ENCODE measurements at places on chromosomes 1 and 21.

GRCh38 chr1:5927506-5928370 is 64.5 kb downstream of the NPHP4 start:
- DNase-seq = no peak

GRCh38 chr1:156625436-156626078 is 6.3 kb downstream of the HAPLN2 start:
- DNase-seq = peak; percentile 64

DNA sequence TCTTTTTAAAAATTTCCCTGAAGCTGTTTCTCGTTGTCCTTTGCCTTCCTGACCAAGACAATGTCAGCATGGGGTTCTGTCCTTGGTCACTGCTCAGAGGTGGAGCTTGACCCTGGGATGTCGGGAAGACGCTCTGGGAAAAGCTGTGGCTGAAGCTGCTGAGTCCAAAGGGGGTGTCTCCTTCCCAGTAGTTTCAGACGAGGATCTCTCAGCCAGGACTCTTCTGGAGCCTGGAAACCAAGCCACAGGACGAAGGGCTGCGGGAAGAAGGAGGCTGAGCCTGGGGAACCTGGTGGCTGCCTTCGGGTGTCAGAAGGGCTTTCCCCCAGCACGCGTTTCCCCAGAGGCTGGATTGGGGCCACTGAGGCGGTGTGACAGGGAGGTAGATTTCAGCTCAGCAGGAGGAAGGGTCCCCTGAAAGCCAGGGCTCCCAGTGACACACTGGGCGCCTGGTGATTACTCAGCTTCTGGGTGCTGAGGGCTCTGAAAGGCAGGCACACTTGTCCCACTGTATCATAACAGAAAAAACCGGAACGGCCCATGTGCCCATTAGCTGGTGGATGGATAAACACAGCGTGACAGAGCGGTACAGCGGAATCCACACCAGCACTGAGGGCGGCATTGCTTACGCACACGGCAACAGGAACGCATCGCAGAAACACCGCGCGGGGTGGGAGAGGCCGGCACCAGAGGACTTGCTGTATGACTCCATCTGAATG is 5.0 kb upstream of the KRTAP12-1 start:
- no peak for DNase-seq

DNA sequence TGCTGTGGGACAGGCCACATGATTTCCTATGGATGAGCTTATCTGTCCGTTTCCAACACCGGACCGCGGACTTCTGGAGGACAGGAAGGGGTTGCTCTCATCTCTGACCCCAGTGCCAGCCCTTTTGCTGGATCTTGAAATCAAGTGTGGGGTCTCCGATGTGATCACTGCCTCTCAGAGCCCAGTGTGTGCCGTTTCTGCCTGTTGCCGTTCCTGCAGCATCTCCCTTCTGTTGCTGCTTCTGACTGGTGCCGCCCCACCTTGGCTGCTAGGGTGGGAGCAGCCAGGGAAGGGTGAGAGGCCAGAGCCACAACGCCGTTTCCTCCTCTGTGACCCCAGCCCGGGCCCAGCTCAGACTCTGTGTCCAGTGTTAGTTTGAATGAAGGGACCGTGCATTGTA is 67.3 kb upstream of the WNT4 start:
- DNase-seq = no peak

- DNase-seq = no peak
These were observed 17.5 kb downstream of the SLC66A1 start for GRCh38 chr1:19329611-19330010.

GRCh38 chr1:232306269-232306961 is 323.5 kb downstream of the SIPA1L2 start:
- DNase-seq = no peak

- no peak for DNase-seq
These were observed 104.1 kb downstream of the NR5A2 start for GRCh38 chr1:200131551-200132125.

DNA sequence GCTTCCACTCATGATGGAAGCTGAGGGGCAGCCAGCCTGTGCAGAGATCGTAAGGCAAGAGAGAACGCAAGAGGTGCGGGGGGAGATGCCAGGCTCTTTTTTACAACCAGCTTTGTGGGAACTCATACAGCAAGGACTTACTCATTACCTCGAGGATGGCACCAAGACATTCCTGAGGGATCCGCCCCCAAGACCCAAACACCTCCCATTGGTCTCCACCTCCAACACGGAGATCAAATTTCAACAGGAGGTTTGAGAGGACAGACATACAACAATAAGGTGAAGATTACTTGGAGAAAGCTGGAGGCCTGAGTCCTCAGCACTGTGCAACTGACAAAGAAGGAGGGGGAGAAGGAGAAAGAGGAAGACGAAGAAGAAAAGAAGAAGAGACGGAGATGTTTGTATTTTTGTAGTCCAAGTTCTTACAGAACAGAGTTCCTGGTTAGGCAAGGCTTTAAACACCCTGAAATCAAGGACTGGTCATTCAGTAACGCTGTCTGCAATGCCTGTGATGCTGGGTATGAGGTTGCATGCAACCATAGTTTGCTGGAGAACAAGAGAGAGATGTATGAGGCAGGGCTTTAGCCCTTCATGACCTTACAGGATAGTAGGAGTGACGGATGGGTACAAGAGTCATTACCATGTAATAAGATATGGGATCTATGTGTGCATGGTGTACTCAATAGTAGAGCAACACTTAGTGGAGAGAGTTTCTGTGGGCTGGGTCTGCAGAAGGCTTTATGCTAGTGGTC is 19.7 kb upstream of the GALNT2 start:
- DNase-seq = no peak

DNA sequence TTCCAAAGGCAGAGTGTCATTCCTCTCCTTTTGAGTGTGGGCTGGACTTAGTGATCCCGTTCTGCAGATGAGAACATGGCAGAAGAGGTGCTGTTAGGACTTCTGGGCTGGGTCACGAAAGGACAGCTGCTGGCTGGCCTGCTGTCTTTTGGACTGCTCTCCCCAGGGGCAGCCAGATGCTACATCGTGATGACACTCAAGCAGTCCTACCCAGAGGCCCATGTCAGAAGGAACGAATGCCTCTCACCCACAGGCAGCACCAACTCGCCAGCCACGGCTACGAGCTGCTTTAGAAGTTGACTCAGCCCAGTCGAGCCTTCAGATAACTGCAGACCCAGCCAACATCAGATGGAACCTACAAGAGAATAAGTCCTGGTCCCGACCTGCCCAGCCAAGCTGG is 156.5 kb downstream of the KCNJ6 start:
- no peak for DNase-seq

- no peak for DNase-seq
These were observed 364.0 kb downstream of the RGS7 start for GRCh38 chr1:240993004-240993403.

DNA sequence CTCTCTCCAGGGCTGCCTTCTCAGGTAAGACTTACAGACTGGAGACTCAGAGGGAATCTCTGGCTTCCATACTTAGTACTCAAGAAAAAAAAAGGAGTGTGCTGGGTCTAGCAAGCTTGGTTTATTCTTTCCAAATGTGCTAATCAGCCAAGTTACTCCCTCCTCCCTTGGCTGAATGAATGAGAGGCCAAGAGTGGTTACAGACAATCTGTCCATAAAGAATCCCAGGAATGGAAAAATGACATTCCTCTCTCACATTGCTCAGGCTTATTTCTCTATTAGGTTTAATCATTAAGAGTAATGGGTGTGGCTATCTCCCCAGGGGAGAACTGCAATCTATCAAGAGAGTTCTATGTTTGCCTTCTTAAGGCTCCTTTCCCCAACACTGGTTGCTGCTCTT is 547.3 kb upstream of the PLXNA2 start:
- DNase-seq = no peak

GRCh38 chr1:235022981-235023710 is 105.5 kb downstream of the TOMM20 start:
- no peak for DNase-seq

GRCh38 chr1:99818063-99818699 is 32.0 kb upstream of the AGL start:
- DNase-seq = no peak

GRCh38 chr1:200558866-200559459 is 61.6 kb downstream of the KIF14 start:
- no peak for DNase-seq

GRCh38 chr21:38220270-38220737 is 36.5 kb upstream of the KCNJ15 start:
- DNase-seq = no peak

DNA sequence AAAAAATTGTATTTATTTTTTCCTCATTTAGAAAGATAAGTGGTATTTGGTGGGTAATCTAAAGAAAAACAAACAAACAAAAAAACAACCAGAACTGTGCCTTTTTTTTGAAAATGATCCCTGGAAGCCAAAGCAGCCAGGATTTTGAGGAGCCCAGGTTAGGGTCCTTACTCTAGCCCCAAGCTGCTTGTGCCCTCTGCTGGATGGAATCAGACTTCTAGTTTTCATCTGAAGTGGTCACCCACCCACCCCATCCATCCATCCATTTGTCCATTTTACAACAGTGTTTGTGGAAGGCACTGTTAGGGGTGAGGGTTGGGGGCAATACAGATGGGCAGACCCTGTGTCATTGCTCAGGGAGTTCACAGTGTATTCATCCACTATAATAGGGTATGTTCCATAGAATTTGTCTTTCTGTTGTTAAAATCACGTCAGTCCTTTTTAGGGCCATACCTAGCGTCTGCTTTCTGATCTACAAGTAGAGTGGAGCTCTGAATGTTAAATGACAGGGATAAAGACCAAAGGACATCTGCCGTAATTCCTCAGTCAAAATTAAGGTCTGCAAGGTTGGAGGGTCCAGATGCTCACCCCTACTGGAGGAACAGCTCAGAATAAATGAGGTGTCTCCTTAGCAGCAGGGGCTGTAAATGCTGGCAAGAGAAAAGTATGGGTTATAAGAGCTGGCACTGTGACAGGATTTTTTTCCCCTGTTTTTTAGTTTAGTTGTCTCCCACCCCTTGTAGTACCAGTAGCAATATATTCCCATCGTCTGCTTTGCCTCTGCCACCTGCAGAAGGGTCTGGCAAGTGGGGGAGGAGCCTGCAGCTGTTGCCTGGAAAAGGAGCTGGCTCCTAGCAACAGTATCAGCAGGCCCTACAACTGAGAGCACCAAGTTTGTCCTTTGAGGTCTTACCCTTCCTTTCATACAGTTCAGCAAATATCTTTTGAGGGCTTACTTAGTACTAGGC is 3.2 kb downstream of the LRRC42 start:
- no peak for DNase-seq

GRCh38 chr21:41955516-41955915 is 1.7 kb upstream of the C2CD2 start:
- no peak for DNase-seq

- DNase-seq = no peak
These were observed 128.1 kb downstream of the MRPS6 start for GRCh38 chr21:34201481-34201858.

DNA sequence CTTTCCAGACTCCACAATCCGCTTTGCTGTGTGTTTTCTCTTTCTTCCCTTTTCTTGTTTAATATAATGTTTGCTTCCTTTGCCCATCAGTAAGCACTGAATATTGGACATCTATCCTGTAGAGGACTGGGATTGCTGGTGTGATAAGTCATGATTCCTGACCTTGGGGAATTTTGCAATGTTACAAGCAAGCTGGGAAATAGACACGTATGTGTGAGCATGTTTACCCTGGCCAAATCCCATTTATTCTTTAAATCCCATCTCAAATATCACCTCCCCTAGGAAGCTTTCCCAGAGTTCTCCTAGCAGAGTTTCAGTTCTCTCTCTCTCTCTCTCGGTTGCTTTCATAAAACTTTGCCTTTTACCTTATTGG is 155.3 kb downstream of the ROR1 start:
- no peak for DNase-seq

DNA sequence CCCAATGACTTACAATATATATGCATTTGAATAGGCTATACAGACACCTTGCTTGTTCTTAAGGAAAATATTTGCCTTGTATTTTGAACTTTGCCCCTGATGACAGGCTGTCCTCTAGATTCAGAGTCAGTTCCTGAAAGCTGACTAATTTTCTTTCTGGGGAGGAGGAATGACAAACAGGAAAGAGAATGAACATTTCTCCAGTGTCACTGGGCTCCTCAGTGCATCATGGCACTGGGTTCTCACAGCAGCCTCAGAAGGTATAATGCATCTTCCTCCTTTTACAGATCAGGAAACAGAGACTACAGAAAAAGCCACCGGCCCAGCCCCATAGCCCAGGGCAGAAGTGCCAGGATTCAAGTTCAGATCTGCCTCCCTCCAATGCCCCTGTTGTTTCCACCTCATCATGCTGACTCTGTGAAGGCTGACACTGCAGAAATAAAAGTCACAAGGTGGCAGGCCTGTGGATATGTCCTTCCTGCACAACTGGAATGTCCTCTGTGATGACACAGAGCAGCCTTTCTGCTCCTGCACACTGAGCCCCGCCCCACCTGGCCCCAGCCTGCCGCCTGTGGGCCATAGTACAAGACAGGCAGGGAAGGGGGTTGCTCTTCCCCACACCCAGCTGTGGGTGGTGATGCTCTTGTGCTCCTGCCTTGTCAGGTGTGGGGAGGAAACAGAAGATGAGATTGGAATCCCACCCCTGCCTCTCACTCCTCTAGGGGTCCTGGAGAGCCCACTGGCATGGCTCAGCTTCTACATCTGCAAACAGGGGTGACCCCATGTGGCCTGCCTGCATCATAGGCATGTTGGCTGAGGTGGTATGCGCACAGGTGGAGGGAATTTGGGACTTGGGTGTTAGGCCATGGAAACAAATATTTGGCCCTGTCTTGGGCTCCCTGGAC is 6.4 kb downstream of the TTC22 start:
- no peak for DNase-seq

DNA sequence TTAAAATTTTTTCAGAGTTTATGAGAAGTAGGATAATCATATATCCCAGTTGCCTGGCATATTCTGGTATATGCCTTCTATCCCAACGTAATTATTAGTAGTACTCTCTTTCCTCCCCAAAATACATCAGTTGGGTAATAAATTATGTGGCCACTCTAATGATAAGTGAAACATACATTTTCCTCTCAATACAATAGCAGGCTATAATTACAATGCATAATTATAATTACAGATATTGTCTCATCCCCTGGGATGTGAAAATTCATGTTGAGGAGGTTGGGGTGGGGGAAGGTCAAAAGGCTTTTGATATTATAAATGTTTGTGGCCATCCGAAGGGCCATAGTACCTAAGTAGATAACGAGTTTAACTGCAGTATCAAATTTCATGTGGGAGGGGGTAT is 277.1 kb downstream of the ST6GALNAC3 start:
- DNase-seq = no peak

DNA sequence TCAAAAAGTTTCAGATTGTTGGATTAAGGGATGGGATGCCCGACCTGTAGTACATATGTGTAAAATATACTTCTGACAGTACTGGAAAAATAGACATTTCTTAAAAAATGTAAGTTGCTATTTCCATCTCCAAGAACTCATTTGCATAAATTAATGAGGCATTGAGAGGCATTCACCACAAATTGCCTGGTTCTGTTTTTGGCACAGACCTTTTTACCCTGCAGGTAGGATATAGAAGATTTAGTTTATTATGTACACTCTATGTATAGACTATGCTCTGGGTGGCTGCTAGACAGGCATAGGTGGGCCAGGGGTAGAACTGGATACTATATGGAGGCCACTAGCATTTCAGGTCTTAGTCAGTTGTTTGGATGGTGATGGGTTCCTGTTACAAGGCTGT is 8.0 kb downstream of the CCDC17 start:
- no peak for DNase-seq

Data from activated T-helper 9 cell treated with anti-CD3 and anti-CD28 coated beads, Interleukin-2, amount 50 U/mL, for 16 hours (primary cell).